ENCODE measurements at places on chromosomes 1 and 21.

DNA sequence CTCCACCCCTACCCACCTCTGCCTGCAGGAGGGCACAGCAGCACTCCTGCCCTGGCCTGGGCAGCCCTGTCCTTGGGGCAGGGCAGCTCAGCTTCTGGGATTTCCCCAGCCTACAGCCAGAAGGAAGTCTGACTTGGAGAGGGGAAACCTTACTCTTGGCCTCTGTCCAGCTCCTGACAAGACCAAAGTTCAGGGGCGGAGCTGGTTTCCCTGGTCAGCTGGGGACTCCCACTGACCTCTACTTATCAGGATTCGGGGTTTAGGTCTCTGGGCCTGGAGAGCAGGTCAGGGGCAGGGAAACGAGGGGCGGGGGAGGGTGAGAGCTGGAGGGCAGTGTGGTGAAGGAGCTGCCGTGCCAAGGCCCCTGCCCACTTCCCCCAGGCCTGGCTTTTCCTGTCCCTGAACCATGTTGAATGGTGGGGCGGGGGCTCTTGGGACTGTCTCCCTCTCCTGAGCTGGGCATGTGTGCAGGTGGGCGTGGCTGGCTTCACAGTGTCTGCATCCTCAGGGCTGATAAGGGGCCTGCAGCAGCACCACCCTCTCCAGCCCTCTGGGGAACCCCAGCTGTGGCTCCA is 16.8 kb upstream of the ETV3 start:
- no peak for DNase-seq

GRCh38 chr1:58017641-58018040 is 528.9 kb downstream of the OMA1 start:
- no peak for DNase-seq

GRCh38 chr21:34305605-34306604 is 57.9 kb upstream of the KCNE2 start:
- no peak for DNase-seq

- no peak for DNase-seq
Measured at GRCh38 chr1:32759521-32759981, 57.0 kb upstream of the SYNC start.

DNA sequence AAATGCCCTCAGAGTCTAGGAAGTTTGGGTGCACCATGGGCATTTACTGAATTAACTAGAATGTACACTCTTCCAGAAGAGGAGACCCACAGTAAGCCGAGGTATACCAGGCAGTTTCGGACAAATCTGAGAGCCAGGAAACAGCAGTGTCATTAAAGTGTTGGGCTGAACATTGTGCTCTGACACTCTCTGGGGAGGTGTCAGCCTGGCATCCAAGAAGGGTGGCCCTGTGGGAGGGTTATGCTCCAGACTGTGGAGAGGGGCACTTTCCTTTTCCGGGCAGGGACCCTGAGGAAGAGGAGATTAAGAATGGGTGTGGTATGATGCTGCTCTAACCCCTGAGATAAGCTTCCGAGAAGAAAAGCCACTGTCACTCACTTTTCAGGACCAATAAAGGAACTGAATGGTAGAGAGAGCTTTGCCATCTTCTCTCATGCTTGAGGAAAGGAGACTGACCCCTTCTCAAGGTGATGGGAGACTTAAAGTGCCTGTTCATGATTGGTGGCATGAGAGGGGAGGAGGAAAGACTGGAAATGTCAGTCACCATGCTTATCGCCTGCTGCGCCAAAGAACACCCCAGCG is 98.2 kb downstream of the UCK2 start:
- DNase-seq: no peak

- no peak for DNase-seq
Measured at GRCh38 chr1:162859191-162859590, 1.8 kb downstream of the CCDC190 start.

DNA sequence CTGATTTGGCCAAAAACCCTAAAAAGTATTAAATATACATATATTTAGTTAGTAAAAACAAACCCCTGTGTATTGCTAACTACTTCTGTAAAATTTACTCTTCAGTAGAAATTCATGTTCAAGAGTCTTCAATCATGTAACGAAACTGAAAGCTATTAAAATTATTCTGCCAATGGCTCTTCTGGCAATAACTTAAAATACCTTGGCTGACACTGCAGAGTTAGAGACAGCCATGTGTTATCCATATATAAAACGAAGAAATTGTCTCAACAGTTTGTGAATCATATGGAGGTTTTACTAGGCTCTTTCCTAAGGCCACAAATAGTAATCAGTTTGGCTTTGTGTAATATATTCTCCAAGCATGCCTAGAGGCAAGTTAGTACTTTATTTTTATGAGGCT is 357.2 kb downstream of the COL11A1 start:
- no peak for DNase-seq

- no peak for DNase-seq
Measured at GRCh38 chr1:89666640-89667039, 33.7 kb downstream of the LRRC8C start.

GRCh38 chr1:245776139-245776538 is 621.4 kb downstream of the KIF26B start:
- DNase-seq: no peak

GRCh38 chr1:54499097-54499359 is 49.0 kb upstream of the ACOT11 start:
- DNase-seq: no peak

- no peak for DNase-seq
Measured at GRCh38 chr1:15985611-15986297, 9.9 kb upstream of the ZBTB17 start.

DNA sequence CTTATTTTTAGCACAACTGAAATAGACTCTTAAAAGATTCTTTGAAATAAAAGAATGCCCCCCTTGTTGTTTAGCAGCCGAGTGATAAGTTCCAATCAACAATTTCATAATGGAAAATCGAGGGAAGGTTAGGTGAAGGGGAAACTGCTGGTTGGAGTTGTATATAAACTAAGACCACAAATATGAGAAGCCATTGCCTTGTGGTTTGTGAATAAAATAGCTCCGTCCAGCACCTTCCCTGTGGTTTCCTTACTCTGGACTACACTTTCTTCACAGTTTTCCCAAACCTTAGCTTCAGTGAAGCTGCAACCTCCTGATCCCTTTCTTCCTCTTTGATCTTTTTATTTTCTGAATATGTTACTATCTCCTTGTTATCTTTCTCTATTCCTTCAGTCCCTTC is 6.7 kb upstream of the RAB3GAP2 start:
- DNase-seq: no peak

- no peak for DNase-seq
Measured at GRCh38 chr1:178796013-178796412, 71.0 kb downstream of the RALGPS2 start.

DNA sequence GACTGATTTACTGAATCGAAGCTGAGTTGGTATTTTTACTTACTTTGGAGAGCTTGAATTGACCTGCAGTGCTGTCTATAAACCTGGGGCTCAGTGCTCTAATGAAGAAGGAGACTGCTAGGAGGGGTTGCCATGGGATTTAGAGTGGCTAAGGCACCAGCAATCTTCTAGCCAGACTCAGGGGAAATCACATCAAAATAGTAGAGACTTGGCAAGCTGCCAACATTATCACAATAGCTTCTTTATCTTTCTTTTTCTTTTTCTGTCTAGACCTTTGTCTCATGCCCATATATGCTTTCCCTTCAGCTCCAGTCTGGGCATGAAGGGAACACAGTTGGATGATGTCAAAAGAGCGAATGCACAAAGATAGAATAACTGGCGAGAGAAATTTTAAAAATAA is 301.1 kb upstream of the DPYD start:
- DNase-seq: no peak

GRCh38 chr1:146036241-146036964 is 14.9 kb upstream of the HJV start:
- DNase-seq: no peak

GRCh38 chr1:11535316-11535715 is 56.4 kb downstream of the DISP3 start:
- no peak for DNase-seq

- no peak for DNase-seq
Measured at GRCh38 chr1:209612646-209613399, 29.3 kb downstream of the CAMK1G start.

- DNase-seq: no peak
Measured at GRCh38 chr1:184593597-184593996, 161.1 kb downstream of the EDEM3 start.

DNA sequence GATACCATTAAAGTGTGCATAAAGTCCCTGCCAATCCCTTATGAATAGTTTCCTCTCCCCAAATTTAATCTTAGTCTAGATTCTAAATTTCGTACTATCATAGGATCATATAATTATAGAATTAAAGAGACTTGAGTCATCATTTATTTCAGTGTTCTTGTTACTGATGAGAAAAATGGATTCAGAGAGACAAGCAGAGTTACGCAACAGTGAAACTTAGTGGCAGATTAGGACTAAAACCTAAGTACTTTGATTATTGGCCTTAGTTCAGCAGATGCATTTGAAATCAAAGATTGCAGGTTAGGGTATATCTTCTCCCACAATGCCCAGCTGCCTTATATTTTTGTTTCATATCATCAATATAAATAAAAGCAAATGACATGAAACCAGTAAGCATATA is 843 bp upstream of the KRTAP19-7 start:
- no peak for DNase-seq

DNA sequence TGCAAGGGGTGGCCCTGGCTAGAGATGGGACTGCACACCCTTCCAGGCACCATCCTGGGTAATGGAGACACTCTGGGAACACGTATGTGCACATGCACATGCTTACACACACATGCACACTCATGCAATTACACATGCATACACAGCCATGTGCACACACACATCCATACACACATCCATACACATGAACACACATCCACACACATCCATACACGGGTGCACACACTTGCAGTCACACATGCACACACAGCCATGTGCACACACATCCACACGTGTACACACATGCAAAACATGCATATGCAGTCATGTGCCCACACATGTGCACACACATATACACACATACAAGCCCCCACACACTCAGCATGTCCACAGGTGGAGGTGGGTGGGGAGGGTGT is 22.3 kb upstream of the POFUT2 start:
- DNase-seq: no peak

DNA sequence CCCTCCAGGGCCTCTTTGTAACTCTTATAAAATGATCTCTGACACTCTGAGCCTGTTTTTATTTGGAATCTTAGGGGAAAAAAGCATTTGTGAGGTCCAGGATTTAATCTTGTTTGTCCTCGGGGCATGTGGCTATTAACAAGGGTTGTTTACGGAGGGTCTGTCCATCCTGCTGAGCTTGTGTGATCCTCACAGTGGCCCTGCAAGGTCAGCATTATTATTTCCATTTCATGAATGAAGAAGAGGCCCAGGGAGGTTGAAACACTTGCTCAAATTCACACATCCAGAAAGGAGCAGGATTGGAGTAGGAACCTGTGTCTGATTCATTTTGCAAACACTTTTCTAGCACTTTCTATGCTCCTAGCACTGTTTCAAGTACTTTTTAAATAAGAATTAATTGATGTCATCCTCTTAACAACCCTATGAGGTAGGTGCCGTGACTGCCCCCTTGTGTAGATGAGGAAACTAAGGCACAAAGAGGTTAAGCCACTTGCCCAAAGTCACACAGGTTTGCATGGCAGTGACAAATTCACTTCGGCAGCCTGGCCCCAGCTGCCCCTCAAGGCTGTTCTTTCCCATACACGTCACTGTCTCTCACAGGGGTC is 178.9 kb downstream of the MIS18A start:
- DNase-seq: no peak

DNA sequence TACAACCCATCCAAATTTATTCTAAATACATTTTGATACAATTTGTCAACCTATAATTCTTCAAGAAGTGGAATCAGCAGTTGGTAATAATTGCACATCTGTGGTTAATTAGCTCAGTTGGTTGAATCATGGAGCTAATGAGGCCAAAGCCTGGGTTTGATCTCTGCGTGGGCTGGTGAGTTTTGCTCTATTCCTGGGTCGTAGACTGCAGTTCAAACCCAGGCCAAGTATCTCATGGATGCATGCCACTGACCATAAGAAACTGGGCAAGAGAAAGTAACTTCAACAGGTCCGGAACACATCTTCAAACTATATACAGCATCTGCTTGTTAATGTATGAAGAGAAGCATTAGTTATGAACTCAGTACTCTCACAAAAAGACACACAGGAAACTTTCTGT is 779.7 kb downstream of the USP25 start:
- DNase-seq: no peak

- DNase-seq: no peak
Measured at GRCh38 chr1:93729906-93730305, 48.3 kb upstream of the BCAR3 start.

GRCh38 chr1:160264795-160265307 is 2.5 kb upstream of the DCAF8 start:
- no peak for DNase-seq
